ENCODE measurements at places on chromosomes 5 and 9.
A peak's percentile ranks its signal among the peaks of the same experiment; 100 is the strongest.

DNA sequence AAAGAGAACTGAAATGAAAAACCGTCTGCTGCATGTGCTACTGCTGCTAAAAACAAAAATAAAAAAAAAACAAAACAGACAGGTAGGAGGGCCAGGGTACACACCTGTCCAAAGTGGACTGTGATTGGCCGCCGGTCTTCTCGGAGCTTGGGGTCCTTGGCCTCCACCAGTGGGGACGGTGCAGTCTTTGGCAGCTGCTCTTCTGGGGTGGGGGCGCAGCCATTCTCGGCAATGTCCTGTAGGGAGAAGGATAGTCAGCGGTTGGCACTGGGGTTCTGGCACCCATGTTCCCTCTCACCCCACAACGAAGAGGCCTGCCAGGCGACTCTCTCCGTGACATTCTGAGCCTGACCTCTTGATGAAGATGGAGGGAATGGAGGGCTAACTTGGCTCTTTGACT lies 84.3 kb downstream of the CRB2 start:
- no peaks in the 10 kb centered on the region for H3K36me3 ChIP-seq
- no peak overlapping the region for H3K4me3 ChIP-seq
- peaks cover 8% of the 10 kb centered on the region for H3K4me1 ChIP-seq
- no peak overlapping the region for H3K27ac ChIP-seq
- H3K27me3 ChIP-seq, result no peaks in the 10 kb centered on the region

- no peaks in the 10 kb centered on the region for H3K27me3 ChIP-seq
- no peak overlapping the region for H3K27ac ChIP-seq
- no peak for DNase-seq
- H3K4me3 ChIP-seq, result peak overlapping the region; percentile 100
- peaks cover 61% of the 10 kb centered on the region for H3K36me3 ChIP-seq
Measured at GRCh38 chr5:9544056-9544455, 1.8 kb downstream of the SEMA5A start.

GRCh38 chr5:43041110-43041668 lies 1.1 kb upstream of the ANXA2R start:
- no peak overlapping the region for H3K27ac ChIP-seq
- H3K4me3 ChIP-seq, result peak overlapping the region; percentile 84
- peak; percentile 48 for DNase-seq
- peaks cover 75% of the 10 kb centered on the region for H3K27me3 ChIP-seq

GRCh38 chr9:33455945-33456344 lies 8.6 kb upstream of the AQP3 start:
- no peak overlapping the region for H3K27ac ChIP-seq
- no peaks in the 10 kb centered on the region for H3K27me3 ChIP-seq

GRCh38 chr9:98989036-98990000 lies 45.6 kb downstream of the COL15A1 start:
- no peak overlapping the region for H3K4me3 ChIP-seq
- no peak overlapping the region for H3K27ac ChIP-seq
- no peaks in the 10 kb centered on the region for H3K36me3 ChIP-seq
- no peaks in the 10 kb centered on the region for H3K4me1 ChIP-seq
- H3K27me3 ChIP-seq, result no peaks in the 10 kb centered on the region
- peak; percentile 68 for DNase-seq
